ENCODE measurements at places on chromosomes 3 and 15.

GRCh38 chr15:77478051-77478450, 57.4 kb downstream of the HMG20A start:
- no peak for DNase-seq

GRCh38 chr3:23096041-23096440, 107.1 kb upstream of the UBE2E2 start:
- peak; percentile 28 for DNase-seq

- no peak for DNase-seq
Observed at GRCh38 chr3:140288595-140288994, 353.6 kb downstream of the CLSTN2 start.

DNA sequence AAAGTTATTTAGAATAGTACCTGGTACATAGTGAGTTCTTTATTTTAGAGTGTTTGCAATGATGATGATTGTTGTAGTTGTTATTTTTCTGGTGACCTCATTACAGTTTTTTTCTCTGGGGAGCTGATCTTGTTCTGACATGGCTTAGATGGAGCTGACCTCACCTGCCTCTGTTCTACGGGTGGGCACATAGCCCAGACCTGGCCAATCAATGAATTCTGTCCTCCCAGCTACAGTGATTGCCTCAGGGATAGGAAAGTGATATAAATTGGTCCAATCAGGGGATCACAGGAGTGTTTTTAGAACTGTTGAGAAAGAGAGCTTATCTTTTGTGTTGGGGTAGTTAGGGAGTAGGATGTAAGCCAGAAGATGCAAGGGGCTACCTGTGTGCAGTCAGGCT, 3.2 kb upstream of the NANOGP8 start:
- no peak for DNase-seq

GRCh38 chr3:50139308-50139707, 15.8 kb upstream of the SEMA3F start:
- no peak for DNase-seq

DNA sequence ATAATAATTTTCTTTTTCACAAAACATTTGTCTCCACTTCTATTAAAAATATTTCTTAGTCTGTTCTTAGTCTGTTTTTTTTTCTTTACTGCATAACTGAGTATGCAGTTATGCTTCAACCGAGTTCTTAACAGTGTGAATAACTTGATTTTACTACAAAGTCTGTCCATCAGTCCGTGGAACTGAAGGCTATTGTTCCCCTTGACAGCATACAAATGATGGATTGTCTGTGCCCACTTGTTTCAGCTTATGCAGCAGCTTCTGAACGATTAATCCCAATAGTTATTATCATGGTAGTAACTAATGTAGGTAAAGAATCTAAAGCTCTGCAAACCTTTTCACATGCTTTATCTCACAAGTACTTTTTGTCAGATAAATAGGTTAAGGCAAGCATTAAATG, 150.7 kb downstream of the SSR3 start:
- no peak for DNase-seq

DNA sequence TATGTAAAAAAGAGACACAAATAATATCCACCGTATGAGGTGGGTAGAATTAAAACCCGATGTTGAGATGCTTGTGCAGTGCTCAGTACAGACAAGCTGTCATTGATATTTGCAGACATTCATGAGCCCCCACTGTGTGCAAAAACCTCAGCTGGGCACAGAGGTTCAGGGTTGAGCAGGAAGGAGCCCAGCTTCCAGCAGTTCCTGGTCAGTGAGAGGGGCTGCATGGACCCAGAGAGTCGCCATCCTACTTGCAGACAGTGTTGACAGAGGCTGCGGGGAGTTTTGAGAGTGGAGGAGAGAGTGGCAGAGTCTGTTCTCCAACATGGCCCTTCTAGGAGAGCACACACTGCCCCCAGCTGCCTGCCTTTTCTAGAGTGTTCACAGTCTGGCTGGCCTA, 6.1 kb upstream of the LTF start:
- no peak for DNase-seq

GRCh38 chr3:172153335-172153861, 114.0 kb downstream of the FNDC3B start:
- peak; percentile 99 for DNase-seq

DNA sequence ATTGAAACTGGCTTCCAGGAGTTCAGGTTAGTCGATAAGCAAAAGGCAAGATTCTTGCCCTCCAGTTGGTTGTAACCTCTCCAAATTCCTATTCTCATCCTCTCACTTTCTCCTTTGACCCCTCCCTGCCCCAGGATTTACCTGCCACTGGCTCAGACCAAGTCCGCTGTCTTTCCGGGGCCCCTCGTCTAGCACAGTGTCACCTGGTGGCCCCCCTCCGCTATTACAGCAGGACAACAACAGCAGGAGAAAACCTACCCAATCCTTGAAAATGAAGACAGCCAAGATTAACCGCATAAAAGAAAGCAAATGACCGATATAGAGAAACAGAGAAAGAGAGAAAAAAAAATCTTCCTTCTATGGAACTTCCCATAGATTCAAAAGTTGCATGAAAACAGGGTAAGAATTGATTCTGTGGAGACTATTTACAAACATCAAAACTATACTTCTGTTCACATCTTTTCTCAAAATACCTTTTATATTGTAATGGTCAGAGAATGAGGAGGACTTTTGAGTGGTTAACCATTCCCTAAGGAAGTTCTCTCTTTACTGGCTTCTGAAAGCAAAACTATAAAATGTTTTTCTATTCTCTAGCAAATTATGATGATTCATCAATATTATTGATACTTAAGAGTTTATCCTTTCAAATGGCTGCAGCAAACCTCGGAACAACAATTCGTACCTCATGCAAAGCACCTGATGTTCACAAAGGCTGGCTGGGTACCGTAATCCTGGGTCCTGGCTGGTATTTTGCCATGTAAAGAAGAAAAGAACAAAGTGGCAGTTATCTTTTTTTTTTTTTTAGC, 10.0 kb upstream of the ST8SIA2 start:
- no peak for DNase-seq

DNA sequence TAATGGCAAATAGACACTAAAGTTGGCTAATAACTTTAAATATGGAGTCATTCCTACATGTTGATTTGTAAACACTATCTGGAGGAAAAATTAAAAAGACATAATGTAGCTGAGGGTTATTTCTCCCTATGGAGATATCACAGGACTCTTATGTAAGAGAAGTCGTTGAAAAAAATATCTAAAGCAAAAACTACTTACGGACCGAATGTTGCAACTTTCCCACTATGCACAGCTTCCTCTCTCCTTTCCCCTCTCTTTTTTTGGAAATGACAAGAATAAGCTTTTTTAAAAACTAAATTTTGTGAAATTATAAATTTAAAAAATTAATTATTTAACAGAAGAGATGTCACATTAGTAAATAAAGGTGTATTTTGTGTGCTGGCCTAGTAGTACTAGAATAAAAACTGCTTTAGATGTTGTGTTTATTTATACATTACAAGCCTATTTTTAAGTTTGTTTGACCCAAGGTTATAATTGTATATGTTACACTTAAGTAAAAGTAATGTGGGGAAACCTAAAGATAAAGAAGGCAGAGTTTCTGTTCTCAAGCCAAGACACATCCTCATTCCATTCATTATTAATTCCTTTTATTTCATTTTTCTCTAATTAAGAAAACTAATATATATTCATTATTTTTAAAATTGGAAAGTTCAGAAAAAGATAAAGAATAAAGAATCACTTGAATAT, 20.7 kb upstream of the PPARG start:
- no peak for DNase-seq

DNA sequence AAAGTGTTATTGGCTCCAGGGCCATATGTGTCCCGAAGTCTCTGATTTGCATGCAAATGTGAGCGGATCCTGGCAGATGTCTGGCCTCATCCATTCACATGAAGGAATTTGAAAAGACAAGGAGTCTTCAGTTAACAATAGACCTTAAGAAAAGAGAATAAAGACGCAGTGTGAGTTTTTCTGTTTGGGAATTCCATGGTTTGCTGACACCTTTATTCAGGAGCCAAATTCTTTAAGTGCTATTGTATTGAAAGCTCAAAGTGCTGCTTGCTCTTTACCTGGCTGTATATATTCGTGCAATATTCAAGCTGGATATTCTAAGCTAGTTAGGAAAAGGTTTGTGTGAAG, 2.2 kb downstream of the LRRN1 start:
- no peak for DNase-seq

GRCh38 chr15:56261854-56262509, 18.3 kb upstream of the RFX7 start:
- no peak for DNase-seq

GRCh38 chr3:8413337-8413926, 88.2 kb upstream of the LMCD1 start:
- no peak for DNase-seq

- DNase-seq = peak; percentile 73
Observed at GRCh38 chr3:154151969-154152368, 30.8 kb downstream of the ARHGEF26 start.

DNA sequence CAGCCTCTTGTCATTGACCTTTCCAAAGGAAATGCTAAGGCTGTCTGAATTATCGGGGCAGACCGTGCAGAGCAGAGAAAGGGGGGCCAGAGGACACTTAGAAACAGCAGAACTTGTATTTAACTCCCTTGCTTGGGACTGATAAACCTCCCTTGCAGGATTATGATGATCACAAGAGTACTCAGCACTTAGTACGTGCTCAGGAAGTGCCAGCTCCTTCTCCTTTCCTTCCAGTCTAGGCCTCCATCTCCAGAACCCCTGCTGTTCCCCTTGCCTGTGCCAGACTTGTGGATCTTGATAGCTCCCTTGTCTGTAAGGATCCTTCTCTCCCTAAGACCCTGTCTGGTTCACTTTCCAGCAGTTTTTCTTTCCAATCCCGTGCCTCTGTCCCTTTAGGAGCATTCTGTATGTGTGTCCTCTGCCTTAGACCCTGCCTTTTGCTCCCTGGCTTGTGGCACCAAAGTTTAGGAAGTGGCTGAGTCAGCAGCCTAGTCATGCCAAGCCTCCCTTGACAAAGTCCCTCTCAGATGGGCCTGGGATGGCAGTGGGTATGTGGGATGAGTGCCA, 747 bp downstream of the SORD start:
- DNase-seq = peak; percentile 9

DNA sequence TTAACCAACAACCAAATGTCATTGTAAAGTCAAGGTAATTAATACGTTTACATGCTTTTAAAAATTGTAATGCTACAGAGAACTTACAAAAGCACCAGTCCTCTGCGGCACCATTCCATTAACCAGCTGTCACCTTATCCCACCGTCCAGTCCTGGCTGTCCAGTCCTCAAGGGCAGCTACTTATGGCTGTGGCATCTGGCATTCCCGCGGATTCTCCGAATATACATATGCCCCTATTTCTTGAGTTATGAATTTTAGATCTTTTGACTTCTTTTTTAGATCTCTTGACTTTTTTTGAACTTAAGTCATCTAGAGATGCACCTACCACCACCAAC, 382 bp upstream of the POMGNT2 start:
- DNase-seq = no peak

DNA sequence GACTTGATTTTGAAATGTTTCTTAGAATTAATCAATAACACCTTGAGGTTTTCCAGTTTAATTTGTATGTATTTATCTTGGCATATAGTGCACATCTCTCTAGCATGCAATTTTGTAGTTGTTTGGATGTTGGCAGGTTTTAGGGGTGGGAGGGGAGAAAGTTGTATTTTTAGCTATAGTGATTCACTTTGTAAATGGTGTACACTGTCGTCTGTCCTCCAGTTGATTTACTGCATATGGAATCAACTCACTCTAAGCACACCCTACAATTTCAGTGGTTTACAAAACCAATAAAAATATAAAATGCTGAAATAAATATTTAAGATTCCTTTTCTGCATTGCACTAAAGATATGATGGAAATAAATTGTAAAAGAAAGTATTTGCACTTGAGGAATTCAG, 199.1 kb downstream of the CDIN1 start:
- no peak for DNase-seq

GRCh38 chr3:166177130-166177529, 339.9 kb upstream of the BCHE start:
- peak; percentile 1 for DNase-seq

DNA sequence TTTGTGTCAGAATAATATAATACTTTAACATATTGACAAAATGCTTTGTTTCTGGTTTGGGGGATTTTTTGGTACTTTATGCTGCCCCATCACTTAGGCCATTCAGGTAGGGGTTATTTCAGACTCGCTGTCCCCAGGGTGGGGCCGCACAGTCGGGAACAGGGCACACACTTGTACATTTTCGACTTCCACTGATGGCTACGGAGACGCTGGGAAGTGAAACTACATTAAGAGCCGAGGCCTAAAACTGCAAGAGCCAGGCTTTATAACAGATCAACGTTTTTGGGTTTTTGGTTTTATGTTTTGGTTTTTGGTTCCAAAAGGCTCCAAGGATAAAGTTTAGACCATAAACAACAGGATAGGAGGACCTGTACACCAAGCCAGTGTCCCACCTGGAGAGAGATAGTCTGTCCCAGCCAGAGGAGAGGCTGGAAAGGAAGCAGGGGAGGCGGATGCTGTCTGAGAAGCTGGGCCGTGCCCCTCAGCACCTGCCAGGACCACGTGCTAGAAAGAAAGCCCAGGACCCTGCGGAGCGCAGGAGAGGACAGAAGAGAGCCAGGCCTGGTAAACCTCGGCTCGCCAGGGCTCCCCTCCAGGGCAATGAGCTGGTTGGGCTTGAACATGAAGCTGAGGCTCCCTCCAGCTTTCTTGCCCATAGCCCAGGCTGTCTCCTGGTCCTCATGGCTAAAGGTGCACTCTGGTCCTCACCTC, 111.7 kb downstream of the CHSY1 start:
- no peak for DNase-seq

DNA sequence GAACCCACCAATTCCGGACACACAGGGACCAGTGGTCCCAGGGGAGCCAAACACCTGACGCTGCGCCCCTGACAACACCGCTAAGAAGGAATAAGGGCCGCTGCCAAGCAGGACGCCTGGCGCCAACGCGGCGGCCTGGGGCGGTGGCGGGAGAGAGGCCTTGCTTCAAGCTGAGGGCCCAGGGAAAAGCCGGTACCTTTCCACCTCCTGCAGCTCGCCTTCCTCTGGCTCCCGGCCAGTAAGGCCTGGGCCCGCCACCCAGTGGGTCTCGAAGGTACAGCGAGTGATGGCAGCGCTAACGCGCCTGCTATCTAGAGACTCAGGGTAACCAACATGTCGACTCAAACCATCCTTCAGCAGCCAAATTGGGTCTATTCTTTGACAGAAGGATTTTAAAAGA, 1074.1 kb downstream of the SI start:
- DNase-seq = no peak

GRCh38 chr3:117045143-117045542, 335.6 kb downstream of the TUSC7 start:
- DNase-seq = no peak

GRCh38 chr15:95603802-95604201, 726.7 kb upstream of the NR2F2 start:
- no peak for DNase-seq

DNA sequence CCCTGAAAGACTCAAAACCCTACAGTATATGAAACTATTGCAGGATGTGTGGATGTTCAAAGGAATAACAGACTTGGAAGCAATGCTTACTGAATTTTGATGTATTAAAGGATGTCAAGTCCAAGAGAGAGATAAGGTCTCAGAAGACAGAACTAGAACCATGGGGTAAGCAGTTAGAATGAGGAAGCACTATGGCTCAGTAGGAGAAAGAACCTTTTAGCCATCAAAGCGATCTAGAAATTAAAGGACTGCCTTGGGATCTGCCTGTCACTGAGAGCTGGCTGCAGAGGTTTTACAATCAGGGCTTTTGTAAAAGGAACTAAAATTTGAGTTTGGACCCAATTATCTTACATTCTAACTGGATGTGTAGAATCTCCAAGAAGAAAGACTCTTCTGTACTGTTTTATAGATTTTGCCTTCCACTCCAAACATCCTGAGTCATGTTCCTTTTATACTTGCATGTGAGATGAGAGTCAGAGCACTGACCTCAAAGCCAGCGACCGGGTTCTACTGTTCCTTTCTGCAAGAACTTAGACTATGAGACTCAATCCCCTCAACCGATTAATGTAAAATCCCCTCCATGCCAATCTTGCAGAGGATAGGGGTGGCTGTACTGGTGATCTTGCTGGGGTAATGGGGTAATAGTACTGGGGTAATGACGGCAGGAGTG, 412.3 kb upstream of the TPRG1 start:
- no peak for DNase-seq
